ENCODE measurements at places on chromosomes 7 and 10.

- DNase-seq, result no peak
Measured at GRCh38 chr7:135486261-135486920, 23.5 kb downstream of the CNOT4 start.

DNA sequence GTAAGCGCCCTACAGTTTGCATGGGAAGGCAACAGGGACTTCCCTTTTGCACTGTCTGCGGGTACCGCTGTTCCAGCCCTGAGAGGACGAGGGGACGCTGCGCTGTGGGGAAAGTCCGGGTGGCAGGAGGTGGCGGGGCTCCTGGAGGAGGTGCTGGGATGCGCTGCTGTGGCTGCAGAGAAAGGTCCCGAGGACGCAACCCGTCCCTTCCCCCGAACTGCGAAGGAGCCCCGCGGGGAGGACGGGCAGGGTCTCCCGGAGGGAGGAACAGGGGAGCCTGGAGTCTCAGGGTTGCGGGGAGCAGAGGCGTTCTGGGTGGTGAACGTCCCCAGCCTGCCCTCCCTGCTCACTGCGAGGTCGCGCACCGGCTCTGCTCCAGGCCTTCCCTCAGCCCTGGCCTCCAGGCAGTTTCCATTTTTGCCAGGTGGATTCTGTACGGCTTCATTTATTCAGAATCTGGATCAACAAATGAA lies 91.6 kb downstream of the CXCL12 start:
- no peak for DNase-seq

- DNase-seq, result no peak
Measured at GRCh38 chr10:24744946-24745345, 21.3 kb upstream of the ARHGAP21 start.

DNA sequence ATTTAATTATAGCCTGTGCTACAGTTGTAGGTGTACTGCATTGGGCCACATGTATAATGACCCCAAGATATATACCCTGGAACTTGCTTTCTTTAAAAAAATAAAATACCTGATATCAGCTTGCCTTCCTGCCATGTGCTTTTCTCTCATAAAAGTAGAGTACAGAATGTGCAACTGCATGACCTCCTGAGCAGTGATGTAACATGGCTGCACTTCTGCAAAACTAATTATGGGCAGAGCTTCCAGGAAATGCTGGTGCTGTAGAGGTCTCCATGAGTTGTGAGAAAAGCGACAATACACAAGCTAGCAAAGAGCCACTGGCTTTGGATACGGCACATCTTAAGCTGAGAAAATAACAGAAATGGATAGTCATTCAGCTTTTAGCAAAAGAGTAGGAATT lies 6.5 kb upstream of the ERLIN1 start:
- DNase-seq, result no peak

DNA sequence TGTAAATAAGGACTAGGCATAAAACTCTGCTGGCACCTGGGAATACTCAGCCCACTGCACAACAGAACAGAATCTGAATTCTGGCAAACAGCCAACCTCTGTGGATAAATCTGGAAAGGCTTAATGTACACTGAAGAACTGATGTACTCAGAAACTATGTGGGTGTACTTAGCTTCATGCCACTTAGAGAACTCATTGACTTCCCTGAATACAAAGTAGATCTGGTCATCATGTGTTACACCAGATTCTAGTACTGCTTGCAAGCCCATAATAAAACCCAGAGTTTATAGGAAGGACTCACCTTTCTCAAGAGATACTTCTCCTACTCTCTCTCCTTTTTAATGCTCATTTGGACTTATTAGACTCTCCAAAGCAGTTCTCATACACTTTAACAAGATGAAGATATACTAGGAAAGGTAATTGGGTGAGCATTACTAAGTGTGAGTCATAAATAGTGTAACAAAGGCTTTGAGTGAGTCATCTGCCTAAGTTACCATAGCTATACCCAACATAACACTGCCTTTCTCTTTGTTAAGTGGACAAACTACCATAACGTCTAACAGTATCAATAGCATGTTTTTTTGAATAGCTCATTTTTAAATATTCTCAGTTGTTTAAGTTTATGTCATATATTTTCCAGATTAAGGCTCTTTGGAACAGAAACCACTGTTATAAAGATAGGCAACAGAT lies 309.1 kb downstream of the MDFIC start:
- no peak for DNase-seq

DNA sequence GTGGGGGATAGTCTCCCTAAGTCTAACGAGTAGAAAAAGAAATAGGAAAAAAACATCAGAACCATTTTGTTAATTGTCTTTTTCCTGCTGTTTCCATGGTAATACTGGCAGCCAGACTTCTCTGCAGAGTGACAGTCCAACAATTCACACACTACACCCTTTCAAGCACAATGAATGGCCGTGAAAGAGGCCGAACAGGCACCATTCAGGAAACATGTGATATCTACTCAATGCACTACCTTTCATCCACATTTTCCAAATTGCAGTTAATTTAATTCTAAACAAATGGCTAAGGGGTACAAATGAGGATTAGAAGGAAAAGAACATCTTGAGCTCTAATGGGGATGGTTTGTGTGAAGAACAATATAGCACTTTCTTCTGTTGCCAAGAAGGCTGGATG lies 358.5 kb upstream of the ANKRD30A start:
- no peak for DNase-seq

GRCh38 chr10:3014968-3015367 lies 52.4 kb upstream of the PFKP start:
- DNase-seq, result no peak

- DNase-seq, result no peak
Measured at GRCh38 chr10:75283671-75284470, 48.1 kb upstream of the COMTD1 start.

DNA sequence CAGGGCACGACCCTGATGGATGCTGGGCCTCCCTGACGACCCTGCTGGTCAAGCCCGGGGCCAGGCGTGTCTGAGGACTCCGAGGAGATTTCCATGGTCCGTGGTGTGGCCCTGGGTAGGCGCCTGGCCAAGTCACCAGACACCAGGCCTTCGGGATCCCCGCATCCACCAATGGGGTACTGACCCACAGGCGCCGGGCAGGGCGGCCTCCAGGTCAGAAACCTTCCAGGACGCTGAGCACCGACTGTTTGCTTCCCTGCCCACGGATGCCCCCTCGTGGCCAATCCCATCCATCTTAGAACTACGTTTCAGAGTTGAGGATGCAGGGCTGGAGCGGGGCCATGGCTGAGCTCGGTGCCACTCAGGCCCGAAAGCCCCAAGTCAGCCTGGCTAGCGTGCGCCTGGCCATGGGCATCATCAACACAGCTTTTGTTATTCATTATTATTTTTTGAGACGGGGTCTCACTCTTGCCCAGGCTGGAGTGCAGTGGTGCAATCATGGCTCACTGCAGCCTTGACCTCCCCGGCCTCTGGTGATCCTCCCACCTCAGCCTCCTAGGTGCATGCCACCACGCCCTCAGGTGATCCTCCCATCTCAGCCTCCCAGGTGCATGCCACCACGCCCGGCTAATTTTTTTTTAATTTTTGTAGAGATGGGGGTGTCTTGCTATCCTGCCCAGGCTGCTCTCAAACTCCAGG lies 7.1 kb upstream of the AMZ1 start:
- DNase-seq, result peak; percentile 56

GRCh38 chr10:17430647-17431355 lies 23.6 kb downstream of the ST8SIA6 start:
- peak; percentile 61 for DNase-seq

GRCh38 chr10:110354322-110354766 lies 49.6 kb upstream of the SMNDC1 start:
- peak; percentile 79 for DNase-seq

GRCh38 chr10:56346845-56347415 lies 14.1 kb downstream of the ZWINT start:
- no peak for DNase-seq

DNA sequence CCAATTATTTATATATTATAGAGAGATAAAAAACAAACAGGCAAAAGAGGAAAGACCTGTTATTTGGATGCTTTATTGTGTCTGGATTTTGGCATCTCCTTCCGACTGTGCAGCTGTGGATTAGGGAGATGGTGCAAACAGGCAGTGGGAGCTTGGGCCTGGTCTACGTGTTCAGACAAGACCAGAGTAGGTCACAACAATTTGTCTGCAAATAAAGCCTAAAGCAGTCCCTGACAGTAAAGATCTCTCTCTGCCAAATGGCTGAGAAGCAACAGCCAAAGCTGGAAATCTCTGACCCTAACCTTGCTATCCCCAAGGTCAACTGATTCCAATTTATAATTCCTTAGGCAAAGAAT lies 82.0 kb downstream of the ABLIM1 start:
- no peak for DNase-seq

- no peak for DNase-seq
Measured at GRCh38 chr7:93165447-93165846, 17.3 kb upstream of the SAMD9L start.

- DNase-seq, result no peak
Measured at GRCh38 chr10:29585488-29585976, 49.2 kb downstream of the SVIL start.

- DNase-seq, result no peak
Measured at GRCh38 chr7:37259319-37259821, 189.3 kb downstream of the ELMO1 start.

GRCh38 chr10:88731296-88731695 lies 25.2 kb downstream of the LIPK start:
- no peak for DNase-seq

GRCh38 chr7:83732305-83732704 lies 83.4 kb upstream of the SEMA3E start:
- no peak for DNase-seq

GRCh38 chr7:99447943-99448342 lies 9.2 kb downstream of the CPSF4 start:
- no peak for DNase-seq

Measured in stimulated activated CD4-positive, alpha-beta T cell treated with anti-CD3 and anti-CD28 coated beads, Interleukin-12 subunit alpha, Interleukin-12 subunit beta, amount 100 ng/mL, for 4 hours (primary cell).